Stimulated activated CD4-positive, alpha-beta T cell treated with anti-CD3 and anti-CD28 coated beads, Interleukin-12 subunit alpha, Interleukin-12 subunit beta, amount 100 ng/mL, for 48 hours (primary cell): ENCODE measurements at places on chromosomes 16 and 17.

GRCh38 chr17:67759355-67760171, 41.8 kb downstream of the NOL11 start:
- DNase-seq: no peak

DNA sequence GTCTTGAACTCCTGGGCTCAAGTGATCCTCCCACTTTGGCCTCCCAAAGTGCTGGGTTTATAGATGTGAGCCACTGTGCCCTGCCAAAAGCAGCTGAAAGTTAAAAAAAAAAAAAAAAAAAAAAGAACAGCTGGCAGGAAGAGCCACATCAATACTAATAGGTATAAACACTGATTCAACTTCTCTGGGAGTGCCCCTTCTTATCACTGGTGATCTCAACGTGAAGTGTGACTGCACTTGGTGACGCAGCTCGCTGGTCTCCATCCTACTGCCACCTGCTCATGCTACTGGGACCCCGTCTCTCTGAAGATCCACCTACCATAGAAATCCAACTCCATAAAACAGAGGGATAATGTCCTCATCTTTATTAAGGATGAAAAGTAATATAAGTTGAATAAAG, 40.8 kb downstream of the RNF157 start:
- DNase-seq: no peak

- DNase-seq: no peak
Observed at GRCh38 chr17:69523244-69523861, 108.9 kb downstream of the MAP2K6 start.

GRCh38 chr17:55605705-55606487, 94.6 kb upstream of the SMIM36 start:
- DNase-seq: no peak

- DNase-seq: no peak
Observed at GRCh38 chr16:8179615-8180014, 410.7 kb downstream of the TMEM114 start.

- DNase-seq: no peak
Observed at GRCh38 chr16:73000020-73000906, 47.7 kb downstream of the ZFHX3 start.

DNA sequence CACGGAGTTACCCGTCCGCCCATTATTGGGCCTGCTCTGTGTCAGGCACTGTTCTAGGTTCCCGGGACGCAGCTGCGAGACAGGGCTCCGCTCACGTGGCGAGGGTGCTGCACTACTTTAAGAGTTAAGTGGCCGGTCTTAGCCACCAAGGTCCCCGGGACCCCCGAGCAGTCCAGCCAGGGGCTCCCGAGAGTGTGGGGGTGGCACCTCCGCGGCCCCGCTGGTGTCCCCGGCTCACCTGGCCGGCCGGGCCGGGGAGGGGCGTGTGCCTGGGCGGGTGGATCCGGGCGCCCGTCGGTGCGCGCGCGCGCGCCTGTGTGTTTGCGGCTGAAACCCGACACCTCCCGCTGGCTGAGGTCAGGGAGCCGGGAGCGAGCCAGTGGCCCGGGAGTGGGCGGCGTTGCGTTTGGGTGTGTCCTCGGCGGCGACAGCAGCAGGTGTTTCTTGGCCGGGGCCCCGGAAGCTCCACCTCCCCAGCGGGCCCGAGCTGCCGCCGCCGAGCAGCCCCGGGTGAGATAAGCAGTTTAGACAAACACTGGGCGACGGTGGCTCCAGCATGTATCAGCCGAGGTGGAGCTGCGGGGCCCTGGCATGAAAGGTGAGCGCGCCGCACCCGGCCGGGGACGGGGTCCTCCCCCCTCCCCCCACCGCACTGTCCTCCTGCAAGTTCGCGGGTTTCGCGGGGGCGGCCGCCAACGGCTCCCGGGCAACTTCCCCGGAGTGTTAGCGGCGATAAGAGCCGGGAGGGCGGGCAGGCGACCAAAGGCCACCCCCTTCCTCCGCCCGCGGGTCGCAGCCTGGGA, at the start of gene GSE1:
TSS of gene GSE1 (plus strand) at position 522 of the 803 bp plus-strand sequence. CDS start at position 592, 70 bp downstream.
- DNase-seq: peak; percentile 53
